ENCODE measurements at places on chromosomes 12 and 14.

DNA sequence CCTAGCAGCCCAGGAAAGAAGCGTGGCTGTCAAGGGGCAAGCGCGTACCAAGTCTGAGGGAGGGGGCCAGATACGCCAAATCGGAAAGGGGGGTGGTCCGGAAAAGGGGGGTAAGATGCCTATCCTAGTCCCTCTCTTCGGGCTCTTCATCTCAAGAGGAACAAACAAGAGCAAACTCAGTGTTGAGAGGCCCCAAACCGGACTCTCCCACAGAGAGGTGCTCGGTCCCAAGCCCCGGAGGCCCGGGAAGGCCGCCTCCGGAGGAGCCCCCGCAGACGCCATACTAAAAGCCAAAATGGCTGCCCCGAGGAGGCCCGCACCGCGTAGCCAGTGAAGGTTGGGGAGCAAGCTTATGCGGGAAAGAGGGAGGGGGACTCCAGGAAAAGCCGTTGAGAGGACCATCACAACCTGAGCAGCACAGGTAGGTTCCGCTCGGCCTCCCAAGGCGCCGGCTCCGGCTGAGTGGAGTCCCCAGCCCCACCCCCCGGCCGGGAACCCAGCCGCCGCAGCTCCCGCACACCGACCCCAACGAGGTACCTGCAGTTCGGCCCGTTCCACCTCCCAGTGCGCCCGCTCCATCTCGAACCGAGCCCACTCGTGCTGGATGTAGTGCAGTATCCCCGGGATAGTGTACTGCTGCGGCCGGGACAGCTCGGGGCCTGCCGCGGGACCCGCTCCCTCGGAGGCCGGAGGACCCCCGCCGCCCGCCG is at the start of gene AP4S1:
Gene AP4S1, plus strand, starts transcription at position 283 of the 710 bp plus-strand sequence. CDS start 40,548 bp downstream, outside the sequence.
- DNase-seq, result peak; percentile 4

GRCh38 chr12:55729819-55730818 is 1.3 kb upstream of the CD63 start:
- no peak for DNase-seq

GRCh38 chr14:104104076-104104901 is 18.8 kb downstream of the ASPG start:
- DNase-seq, result no peak

DNA sequence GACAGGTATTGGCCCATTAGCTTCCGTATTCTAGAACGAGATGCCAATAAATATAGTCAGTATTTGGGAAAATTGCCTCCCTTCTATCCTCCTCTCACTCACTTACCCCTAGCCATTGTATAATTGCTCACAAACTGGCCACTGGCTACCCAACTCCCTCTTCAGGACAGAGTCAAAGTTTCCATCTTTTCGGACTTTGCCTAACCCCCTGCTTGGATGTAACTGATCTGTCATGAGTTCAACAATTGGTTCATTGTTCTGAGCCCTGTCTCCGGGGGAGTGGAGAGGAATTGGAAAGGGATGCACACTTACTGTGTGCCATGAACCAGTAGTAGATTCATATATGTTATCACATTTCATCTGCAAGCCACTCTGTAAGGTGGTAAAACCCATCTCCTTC is 12.2 kb downstream of the MYRFL start:
- no peak for DNase-seq

DNA sequence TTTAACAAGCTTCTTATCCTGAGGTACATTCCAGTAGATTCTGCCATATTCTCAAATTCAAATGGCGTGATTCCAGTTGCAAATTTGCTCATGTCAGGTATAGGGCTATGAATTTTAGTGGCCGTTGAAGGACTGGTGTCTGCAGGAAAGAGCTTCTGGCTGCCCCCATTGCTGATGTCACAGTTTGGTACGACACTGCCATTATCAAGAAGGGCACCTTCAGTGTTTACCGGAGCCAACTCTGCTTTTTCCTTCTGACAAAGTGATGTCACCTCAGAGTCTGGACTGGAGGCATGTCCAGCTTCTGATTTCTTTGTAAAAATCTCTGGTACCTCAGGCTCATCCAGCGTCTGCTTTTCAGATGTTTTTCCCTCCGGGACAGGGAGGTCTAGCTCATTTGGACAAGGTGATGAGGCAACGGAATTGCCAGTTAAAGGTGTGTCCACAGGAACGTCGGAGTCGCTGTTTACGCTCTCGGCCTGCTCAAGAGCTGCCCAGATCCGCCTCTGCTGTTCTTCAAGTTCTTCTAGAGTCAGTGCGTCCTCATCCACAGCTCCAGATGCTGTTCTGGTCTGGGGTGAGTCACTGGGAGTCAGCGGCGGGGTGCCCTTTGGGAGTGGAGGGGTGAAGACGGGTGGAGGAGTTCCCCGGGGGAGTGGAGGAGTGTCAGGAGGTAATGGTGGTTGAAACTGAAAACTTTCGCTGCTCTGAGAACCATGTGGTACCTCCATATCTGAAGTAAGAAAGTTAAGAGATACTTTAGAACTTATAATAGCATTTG is 27.0 kb downstream of the ZCCHC8 start:
- DNase-seq, result no peak

DNA sequence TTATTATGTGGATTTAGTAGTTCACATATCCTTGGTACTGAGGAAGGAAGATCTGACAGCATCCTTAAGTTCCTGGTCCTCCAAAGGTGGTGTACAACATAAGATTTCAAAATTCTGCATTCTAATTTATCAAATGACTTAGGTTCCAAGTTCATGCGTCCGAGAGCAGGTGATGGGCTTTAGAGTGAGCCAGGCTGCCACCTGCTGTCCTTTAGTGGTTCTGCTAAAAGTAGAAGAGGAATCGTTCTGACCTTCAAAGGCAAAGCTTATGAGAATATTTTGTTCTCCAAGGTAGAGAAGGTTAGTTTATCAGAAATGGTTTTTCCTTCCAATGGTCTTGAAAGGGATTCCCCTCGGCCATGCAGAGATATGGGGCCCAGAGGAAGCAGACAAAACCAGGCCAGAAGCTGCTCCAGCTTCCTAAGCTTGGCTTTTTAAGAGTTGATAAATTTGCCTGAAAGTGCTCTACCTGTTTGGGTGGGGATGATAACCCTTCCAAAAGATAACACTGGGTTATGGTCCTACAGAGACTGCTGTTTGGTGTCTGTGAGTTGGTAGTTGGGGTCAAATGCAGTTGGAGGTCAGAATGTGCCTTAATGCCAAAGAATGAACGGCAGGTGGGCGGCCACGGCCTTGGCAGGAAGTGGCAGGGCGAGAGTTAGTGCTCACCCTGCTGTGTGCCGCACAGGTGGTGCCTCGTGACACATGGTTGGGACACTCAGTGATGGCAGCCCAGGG is 29.1 kb upstream of the LRTM2 start:
- DNase-seq, result peak; percentile 38
